ENCODE measurements at places on chromosomes 12 and 14. TPM values are rescaled to one million over a fixed set of nuclear protein-coding genes. Genes with fewer than 3 reads are reported as not detected.

- DNase-seq = peak; percentile 72
These were observed at the start of gene C1R for GRCh38 chr12:7092229-7092985. C1R (minus strand) TSS chr12:7092445; CDS start chr12:7092388, 57 bp downstream.

GRCh38 chr14:85596562-85596961 is 66.6 kb downstream of the FLRT2 start:
- no peak for DNase-seq

DNA sequence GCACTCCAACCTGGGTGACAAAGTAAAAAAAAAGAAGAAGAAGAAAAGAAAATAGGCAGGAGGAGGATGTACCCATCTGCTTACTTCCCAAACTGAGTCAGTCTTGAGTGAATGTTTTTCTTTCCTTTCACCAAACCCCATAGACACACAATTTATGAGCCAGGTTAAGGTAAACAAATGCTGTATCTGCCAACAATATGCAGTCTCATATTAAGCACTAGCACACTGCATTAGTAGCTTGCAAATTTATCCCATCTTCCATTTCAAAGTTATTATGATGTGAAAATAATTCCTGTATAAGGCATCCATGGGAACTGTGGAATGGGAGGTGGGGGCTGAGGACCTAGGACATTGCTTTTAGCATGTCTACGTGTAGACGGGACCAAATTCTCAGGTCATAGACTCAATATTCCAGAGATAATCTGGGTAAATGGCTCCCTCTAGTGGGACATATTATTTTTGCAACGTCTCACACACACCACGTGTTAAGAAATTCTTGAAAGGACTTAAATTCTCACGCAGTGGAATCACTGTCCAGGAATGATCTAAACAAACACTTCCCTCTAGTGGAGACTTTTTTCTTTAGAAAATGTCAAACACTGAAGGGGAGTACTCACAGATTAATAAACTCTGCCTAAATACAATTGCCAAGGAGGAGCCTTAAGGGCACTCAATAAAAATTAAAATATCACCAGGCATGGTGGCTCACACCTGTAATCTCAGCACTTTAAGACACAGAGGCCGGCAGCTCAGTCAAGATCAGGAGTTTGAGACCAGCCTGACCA is 17.1 kb upstream of the OR10P1 start:
- DNase-seq = peak; percentile 26

GRCh38 chr12:131352296-131352900 is 358.5 kb upstream of the SFSWAP start:
- no peak for DNase-seq

DNA sequence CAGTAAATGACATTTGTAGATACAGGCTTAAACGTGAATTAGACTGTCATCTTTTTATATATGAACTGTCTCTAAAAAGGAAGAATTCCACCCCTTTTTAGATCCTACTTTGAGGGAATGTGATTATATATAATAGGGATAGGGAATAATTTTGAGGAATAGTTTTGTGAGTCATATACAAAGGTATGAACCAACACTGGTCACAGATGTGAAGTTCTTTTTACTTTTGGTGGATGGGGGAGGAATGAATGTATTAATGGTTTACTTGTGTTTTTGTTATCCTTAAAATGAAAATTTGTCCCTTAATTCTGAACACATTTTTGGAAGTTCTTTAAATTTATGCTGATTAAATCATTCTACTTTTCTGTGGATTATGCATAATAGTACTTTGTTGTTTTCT is 30.4 kb downstream of the FRS2 start:
- DNase-seq = no peak

DNA sequence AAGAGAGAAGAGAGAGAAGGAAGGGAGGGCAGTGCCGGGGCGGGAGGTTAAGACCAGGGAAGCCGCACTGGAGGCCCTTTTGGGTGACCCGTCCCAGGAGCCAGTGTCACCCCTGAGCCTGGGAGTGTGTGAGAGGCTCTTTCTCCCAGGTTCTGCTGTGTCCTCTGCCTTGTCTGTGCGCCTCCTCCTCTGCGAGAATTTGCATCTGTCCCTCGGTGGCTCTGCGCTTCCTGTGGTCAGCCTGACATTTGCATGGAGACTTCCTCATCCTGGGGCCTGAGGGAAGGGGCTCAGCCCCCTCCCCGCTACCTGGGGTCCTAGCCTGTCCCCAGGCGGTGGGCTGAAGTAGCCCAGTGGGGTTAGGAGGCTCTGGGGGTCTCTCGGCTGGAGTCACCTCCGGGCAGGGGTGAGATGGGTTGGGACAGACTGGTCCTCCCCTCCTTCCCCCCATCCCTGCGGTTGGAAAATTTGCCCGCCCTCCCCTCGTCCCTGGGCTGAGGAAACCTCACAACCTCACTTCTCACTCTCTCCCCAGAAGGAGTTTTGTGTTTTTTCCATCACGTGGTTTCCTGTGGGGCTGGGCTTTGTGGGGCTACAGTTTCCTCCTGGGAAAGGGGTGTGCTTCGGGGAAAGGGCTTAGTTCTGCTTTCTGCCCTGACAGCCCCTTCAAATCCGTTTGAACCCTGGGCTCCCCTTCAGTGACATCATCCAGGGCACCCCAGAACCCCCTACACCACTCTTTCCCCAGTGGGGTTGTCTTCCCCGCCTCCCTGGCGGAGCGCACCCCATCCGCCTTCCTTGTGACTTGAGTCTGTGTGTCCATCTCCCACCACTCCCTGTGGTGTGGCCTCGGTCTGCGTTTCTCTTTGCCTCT is 2.5 kb downstream of the PTPN6 start:
- no peak for DNase-seq

- peak; percentile 22 for DNase-seq
These were observed 158.6 kb upstream of the PARP11 start for GRCh38 chr12:4031703-4032291.

- no peak for DNase-seq
These were observed 8.6 kb downstream of the ATXN2 start for GRCh38 chr12:111590552-111590951.

GRCh38 chr14:89650077-89650978 is 233.3 kb upstream of the FOXN3 start:
- DNase-seq = no peak

GRCh38 chr14:34398024-34398423 is 64.0 kb downstream of the SPTSSA start:
- DNase-seq = no peak

DNA sequence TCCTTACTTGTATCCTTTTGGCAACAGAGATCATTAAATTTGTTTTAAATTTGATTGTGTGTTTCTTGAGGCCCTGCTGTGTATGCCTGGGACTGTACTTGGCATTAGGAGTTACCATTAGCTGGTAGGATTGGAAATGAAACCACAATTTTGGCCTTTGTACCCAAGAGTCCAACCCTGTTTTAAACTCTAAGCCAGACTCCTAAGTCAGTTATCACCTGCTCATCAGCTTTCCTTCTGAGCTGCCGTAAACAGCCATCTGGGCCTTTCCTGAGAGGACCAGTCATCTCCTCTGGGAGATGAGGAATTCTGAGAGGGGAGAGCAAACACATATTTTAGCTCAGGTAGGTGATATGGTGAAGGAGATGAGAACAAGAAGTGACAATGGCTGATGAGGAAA is 74.3 kb upstream of the SRSF5 start:
- no peak for DNase-seq

DNA sequence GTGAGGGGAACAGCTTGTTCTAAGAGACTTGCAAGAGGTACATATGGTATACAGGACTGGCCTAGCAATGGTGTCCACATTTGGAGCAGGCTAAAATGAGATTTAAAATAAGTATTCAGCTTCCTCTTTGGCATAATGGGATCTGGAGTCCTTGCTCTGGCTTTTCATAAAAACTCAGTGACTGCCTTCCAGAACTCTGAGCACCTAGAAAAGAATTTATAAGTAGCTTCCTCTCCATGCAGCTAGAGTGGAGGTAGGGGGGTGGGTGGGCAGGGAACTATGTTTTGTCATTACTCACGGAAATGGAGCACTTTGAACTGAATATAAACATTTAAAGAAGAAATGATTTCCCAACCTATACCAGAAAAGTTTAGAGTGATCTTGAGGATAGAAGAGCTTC is 3.3 kb upstream of the C12orf71 start:
- no peak for DNase-seq

GRCh38 chr14:75928690-75929181 is 53.1 kb downstream of the TGFB3 start:
- no peak for DNase-seq

DNA sequence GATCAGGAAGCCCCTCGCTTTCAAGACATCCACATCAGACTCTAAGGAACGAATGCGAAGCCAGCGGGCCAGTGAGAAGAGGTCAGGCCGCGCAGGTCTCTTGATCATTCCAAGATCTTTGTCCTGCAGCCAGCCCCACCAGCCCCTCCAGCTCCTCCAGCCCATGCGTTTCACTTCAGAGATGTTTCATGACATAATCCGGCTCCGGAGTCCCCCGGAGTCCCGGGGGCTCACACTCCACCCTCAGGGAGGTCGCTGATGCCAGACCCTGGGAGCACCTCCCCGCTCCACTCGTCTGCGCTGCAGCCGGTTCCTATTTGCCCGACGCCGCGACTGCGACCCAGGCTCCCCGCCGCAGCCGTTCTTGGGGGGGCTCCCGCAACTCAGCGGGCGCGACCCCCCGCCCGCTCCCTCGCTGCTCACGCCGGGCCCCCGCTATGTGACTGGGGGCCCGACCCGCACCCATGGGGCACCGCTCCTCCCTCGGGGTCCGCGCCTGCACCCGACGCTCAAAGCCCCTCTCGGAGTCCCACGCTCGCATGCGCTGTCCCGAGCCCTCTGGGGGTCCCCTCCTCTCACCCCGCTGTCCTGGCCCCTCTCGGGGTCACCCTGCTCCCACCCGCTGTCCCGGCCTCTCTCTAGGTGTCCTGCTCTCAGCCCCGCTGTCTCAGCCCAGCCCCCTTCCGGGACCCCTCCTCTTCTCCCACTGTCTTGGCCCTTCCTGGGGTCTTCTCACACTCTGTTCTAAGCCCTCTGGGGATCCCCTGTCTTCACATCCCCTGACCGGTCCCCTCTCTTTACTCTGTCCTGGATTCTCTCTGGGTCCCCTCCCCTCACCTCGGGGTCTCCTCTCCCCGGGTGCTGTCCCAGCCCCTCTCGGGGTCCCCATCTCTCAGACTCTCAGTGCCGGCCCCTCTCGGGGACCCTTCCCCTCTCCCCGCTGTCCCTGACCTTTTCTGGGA is 1.1 kb downstream of the TAOK3 start:
- DNase-seq = no peak

DNA sequence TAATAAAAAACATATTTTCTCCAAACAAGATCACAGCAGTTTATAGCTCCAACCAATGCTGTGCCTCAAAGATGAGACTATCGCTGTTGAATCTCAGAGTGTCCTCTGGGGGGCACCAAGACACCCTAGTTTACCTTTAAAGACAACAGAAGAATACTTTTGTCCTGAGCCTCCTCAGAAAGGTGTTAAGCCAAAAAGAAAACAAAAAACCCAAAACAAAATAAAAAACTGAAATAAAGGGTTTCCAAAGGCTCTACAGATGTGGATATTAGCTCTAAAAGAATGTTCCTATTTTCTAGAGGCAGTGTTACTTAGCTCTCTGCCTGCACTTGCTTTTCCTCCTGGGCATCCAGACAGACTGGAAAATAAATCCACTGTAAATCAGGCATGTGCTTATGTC is 86.9 kb upstream of the TTC7B start:
- DNase-seq = peak; percentile 36

DNA sequence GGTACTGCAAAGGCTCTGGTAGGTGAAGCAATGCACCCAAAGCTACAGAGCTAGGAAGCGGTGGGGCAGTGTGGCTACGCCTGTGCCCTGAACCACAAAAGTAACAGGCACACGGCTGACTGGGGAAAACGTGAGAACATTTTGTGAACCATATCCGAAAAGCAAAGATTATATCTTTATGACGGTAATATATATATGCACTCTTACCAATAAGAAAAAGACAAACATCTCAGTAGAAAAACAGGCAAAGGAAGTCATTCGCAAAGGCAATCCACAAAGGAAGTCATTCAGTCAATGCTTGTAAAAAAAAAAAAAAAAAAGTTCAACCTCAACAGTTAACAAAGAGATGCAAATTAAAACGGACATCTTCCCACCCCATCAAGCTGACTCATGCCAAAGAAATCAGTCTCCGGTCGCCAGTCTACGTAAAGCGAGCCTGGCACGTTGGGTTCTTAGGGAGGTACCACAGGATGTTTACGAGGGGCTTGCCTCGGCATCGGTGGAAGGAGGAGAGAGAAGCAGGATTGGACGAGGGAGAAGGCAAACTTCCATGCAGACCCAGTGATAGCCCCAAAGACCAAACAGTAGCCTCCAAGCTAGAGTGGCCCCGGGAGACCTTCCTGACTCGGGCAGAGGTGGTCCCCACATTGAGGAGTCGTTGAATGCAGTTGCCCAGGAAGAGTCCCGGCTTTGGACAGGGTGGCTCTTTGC is 39.4 kb upstream of the PPP2R5C start:
- DNase-seq = no peak

FGF23 gene
- not detected for total RNA-seq

TAMALIN gene
- 8.5 TPM for total RNA-seq

RNASE1 gene
- 303 TPM for total RNA-seq

ADAM20 gene
- total RNA-seq = 4.4 TPM

ORAI1 gene
- 12.5 TPM for total RNA-seq

C14orf93 gene
- 24.1 TPM for total RNA-seq

TBX3 gene
- total RNA-seq = 115 TPM
